ENCODE measurements at places on chromosomes 12 and 14. TPM values are rescaled to one million over a fixed set of nuclear protein-coding genes. Genes with fewer than 3 reads are reported as not detected.

The RERG gene
- 0.12 TPM for total RNA-seq

The RNASE7 gene
- total RNA-seq = not detected

The CD63 gene
- total RNA-seq = 4,269 TPM

The TPPP2 gene
- total RNA-seq = not detected

The PPP1R1A gene
- total RNA-seq = not detected

The CD4 gene
- total RNA-seq = 3.1 TPM

The CSRP2 gene
- 3.0 TPM for total RNA-seq

The GAS2L3 gene
- 17.7 TPM for total RNA-seq

The PRPF39 gene
- total RNA-seq = 22.4 TPM

The CLEC2A gene
- not detected for total RNA-seq

The KRT3 gene
- not detected for total RNA-seq

The SLC6A12 gene
- 0.12 TPM for total RNA-seq

The BCL2L14 gene
- 0.06 TPM for total RNA-seq

The RNF212B gene
- total RNA-seq = not detected

The ANKRD9 gene
- 19.8 TPM for total RNA-seq

The DCN gene
- total RNA-seq = 129 TPM

The FAM222A gene
- 0.13 TPM for total RNA-seq

The OR6J1 gene
- total RNA-seq = not detected

The C12orf54 gene
- not detected for total RNA-seq

The GPRC5D gene
- 0.25 TPM for total RNA-seq

The CLEC4E gene
- total RNA-seq = not detected

The MBIP gene
- total RNA-seq = 13.7 TPM

The FAM186B gene
- total RNA-seq = 0.53 TPM

The IAPP gene
- not detected for total RNA-seq

The CMKLR1 gene
- total RNA-seq = 6.5 TPM

The EEA1 gene
- 46.8 TPM for total RNA-seq

The CLEC6A gene
- not detected for total RNA-seq

The C12orf56 gene
- 2.2 TPM for total RNA-seq

The FSCB gene
- total RNA-seq = not detected

The KSR2 gene
- not detected for total RNA-seq

The LRP1-AS gene
- total RNA-seq = not detected

The NTN4 gene
- 347 TPM for total RNA-seq

The PMCH gene
- total RNA-seq = not detected

The HIP1R gene
- 12.0 TPM for total RNA-seq

The TAS2R50 gene
- total RNA-seq = 4.7 TPM

All from aortic smooth muscle cell (primary cell).